ENCODE measurements at places on chromosomes 2 and 18.

DNA sequence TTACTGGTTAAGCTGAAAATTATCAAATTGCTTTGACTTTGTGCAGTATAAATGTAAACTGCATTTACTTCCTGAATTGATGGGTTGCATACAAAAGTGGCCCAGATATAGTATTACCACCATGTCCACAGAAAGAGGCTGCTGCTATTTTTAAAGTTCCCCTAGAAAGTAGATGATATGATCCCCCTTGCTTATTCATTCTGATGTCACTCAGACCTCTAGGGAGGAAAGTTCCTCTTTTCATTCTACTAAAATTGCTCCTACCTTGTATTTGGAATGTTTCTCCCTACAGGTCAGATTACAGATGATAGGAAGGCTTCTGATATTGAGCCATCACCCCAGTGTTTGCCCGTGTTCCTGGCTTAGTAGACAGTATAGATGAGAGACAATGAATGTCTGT lies 247.6 kb upstream of the TNP1 start:
- no peak for DNase-seq

GRCh38 chr2:23456881-23457760 lies 72.1 kb downstream of the KLHL29 start:
- DNase-seq, result no peak

DNA sequence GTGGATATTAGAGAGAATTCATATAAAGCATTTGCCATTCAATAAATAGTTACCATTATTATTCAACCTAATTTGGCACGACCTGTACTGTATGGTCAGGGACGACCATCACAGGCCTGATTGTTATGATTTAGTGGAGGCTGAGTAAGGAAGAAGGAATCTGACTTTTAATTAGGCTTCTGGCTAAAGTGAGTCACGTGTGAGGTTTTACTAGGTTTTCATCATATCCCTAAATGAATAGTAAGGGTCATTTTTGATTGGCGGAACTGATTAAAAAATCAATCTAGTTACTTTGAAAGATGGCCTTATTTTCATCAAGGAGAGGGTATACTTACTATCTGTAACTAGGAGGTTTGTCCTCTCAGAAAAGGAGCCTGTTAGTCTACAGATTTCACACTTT lies 143.4 kb downstream of the ADCYAP1 start:
- DNase-seq, result no peak

GRCh38 chr2:162731917-162732804 lies 106.4 kb downstream of the KCNH7 start:
- DNase-seq, result no peak

DNA sequence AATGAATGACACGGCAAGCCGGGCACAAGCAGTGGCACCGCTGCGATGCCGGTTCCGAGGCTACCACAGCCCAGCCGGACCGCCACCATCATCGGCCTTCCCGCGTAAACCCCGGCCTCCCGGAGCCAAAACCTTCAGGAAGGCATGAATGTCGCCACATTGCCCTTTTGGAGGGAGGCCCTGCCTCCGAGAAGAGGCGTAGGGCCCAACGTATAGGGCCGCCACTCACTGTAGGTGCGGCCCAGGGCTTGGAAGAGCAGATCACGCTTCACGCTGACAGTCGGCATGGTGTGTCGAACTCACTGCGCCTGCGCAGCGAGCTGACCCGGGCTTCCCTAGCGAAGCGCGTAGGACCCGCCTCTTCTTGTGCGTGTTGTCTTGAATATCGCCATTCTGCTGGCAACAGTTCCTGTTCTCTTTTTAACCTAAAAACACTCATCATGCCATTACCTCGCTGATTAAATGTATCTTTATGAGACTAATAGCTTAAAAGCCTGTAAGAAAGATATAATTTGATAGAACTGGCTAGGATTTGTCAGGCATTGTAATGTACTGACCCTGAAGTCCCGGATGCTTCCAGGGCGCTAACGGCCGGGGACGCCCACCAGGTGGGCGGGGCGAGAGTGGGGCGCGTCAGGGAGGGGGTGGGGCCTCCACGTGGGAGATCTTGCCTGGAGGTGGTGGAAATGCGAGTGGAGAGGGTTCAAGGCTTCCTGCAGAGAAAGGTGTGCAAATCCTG lies at the start of gene FARSB:
Gene FARSB (minus strand): TSS at position 306 of the 739 bp plus-strand sequence. CDS start 19 bp downstream, at position 287.
- peak; percentile 91 for DNase-seq

GRCh38 chr2:184875911-184876310 lies 277.6 kb downstream of the ZNF804A start:
- no peak for DNase-seq

DNA sequence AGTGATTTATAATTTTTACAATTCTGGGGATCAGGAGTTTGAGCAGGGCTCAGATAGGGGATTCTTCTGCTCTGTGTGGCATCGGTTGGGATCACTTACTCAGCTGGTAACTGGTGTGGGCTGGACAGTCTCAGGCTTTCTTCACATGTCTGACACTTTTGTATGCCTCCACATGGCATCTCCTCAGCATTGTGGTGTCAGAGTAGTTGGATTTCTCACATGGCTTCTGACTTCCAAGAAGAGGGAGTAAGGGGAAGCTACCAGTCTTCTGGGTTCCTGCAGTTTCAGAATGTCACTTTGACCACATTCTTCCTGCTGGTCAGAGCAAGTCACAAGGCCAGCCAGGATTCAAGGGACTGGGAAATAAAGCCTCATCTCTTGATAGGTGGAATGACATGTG lies 55.6 kb downstream of the NCOA1 start:
- no peak for DNase-seq

- DNase-seq, result peak; percentile 44
Observed at GRCh38 chr2:96267159-96267971, 1.3 kb downstream of the CIAO1 start.

DNA sequence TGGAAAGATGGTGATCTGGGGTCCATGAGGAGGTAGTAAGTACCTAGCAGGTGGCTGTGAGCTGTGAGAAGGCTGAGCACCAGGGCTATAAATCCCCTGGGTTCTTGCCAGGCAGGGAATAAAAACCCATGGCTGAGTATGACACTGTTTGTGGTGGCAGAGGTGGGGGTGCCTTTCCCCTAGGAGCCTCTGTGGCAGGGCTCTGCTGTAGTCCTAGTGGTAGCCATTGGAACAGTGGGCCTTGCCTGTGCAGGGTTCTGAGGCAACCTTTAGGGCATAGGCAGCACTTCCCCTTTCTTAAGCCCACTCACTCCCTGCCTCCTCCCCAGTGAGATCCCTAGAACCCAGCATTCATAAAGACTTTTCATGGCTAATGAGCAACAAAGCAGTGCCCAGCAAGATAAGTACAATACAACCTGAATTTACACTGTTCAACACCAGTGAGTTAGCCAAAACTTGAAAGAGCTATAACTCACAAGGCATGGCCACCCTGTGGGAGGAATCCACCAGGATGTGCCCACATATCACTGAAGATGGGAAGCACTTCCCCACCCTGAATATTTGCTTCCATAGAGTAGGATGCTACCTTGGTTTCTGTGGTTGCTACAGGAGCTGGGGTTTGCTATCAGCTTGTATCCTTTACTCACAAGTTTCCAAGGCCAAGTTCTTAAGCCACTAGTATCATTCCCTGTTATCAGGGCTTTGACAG lies 100.9 kb upstream of the NEUROD1 start:
- DNase-seq, result no peak

- no peak for DNase-seq
Observed at GRCh38 chr2:198232281-198232680, 427.9 kb downstream of the PLCL1 start.

DNA sequence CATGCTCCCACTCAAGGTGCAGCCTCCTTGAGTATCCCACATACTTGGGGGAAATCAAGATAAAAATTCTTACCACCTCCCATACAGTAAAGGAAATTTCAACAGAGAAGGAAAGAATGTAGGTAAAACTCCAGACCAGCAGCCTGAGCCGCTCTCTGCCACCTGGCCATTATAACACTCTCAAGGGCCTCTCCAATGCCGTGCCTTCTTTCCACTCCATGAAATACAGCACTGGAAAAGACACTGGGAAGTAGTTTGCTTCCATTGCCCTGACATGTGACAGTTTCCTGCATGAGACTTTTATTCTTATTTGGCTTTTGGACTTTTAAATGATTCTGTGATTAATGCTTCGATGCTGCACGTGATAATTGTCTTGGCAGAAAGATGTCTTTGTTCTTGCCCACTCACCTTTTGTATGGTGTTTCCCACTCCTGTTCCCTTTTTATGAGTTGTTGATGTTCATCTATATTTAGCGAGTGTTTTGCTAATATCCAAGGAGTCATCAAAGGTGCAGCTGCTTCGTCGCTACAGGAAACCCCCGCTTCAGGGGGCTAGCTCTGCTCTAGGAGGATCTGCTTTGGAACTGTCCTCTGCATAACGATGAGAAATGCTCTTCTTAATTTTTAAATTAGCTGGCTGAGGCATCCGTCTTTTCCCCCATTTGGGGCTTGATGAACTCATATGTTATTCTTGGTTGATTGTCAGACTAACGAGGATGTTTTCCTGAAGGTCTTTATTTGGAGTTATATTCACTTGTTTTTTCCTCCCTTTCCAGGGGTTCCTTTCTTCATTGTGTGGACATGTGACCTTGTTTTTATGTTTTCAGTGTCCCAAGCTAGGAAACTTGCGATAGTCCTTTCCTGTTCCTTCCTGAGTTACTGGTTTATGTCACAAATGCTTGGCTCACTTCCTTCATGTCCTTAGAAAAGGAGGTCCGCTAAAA lies 179.4 kb downstream of the TXNL1 start:
- DNase-seq, result no peak

GRCh38 chr2:28234807-28235206 lies 157.9 kb upstream of the FOSL2 start:
- DNase-seq, result no peak

GRCh38 chr2:174632841-174633622 lies 35.4 kb upstream of the WIPF1 start:
- no peak for DNase-seq

- no peak for DNase-seq
Observed at GRCh38 chr18:4455113-4455811, at the start of gene DLGAP1. DLGAP1 (minus strand) TSS chr18:4455307.

GRCh38 chr2:219969508-219969907 lies 342.1 kb downstream of the SLC4A3 start:
- no peak for DNase-seq

DNA sequence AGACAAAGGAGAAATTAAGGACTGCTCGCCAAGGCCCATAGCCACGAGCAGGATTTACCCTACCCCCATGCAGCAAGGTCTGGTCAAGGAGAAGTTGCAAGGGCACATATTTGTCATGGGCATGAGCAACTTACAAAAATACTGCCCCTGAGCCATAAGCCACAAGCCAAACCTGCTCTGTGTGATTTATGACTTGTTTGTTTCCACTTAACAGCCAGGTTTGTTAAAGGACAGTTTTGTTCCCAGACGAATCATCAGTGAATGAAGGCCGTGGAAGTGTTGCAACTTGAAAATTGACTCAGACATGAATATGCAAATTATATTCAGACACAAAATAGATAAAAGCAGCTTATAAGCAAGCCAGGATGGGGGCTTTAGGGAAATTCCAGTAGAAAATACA lies 31.3 kb upstream of the EVA1A start:
- no peak for DNase-seq

DNA sequence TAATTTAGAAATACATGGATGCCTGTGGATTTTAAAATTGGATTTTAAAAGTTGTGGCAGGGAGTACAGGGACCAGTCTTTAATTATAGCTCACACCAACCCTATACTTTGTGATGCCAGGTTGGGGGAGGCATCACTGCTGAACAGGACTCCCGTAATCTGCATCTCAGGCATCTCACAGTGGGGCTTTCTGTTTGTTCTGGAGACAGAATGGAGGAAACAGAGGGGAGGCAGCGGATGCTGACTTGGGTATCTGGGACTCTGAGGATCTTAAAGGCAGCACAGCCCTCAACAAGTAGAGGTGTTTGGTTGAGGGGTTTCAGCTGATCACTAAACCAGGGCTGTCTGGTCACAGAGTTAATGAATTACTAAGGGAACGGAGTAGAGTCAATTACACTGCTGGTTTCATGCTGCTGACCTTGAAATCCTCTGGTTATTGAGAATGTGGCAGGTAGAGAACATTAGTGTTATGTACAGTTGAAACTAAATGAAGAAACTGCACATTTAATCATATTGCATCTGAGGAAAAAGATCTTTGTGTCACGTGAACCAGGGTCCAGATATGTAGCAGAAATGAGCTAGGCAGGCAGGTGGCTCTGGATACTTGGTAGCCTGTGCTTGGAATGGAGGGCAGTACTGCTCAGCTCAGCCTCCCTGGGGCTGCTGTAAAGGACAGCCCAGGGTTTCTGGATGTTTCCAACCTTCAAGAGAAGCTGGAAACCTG lies 40.3 kb downstream of the FHOD3 start:
- no peak for DNase-seq

- no peak for DNase-seq
Observed at GRCh38 chr2:147086715-147087114, 758.1 kb upstream of the ACVR2A start.

DNA sequence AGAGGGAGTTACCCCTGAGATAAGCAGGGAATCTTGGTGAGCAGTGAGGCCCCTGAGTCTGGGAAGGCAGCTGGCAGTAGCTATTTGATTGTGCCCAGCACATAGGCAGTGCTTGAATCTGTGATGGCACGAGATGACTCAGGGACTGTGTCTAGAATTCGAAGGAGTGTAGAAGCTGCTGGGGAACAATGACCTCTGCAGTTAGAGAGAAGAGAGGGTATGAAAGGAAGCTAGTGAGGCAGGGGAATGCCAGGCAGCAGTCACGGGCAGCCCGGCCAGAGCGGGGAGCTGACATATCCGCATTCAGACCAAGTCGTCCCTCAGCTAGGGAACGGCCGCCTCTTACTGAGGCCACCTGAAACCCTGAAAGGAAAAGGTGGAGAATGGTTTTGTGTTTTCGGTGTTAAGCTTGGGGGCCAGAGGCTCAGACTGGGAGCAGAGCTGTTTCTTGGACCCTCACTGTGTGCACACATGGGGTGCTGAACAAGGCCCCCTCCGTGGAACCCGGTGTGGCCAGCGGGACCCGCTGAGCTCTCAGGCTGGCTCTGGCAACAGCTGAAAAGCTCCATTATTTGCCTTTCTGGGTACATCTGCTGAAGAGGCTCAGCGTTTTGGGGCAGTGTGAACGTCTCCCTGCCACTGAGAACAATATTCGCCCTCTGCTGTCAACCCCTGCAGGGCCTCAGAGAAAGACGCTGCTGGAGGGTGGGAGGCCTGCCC lies 32.9 kb downstream of the ARHGEF4 start:
- DNase-seq, result no peak

DNA sequence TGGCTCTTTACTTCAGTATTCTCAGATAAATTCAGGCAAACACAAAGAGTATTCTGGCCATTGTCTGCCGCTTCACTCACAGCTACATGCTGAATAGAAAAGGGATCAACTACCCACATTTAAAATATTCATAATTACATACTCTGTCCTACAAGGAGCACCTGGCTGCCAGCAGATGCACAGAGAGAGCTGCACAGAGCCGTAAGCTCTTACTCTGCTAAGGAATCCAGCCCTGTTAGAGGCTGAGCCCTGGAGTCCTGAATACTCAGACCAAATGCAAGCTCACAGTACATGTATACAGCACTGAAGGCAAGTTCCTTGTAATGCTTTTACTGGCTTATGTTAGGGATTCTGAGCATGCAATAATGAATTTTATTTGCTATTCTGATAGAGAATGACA lies 80.3 kb downstream of the FTCDNL1 start:
- DNase-seq, result no peak

GRCh38 chr2:74327627-74328026 lies 15.6 kb downstream of the SLC4A5 start:
- no peak for DNase-seq

- DNase-seq, result no peak
Observed at GRCh38 chr18:54964741-54965140, 5.5 kb upstream of the CCDC68 start.

Measured in stimulated activated CD4-positive, alpha-beta T cell treated with anti-CD3 and anti-CD28 coated beads, Interleukin-4, amount 100 ng/mL, for 4 hours (primary cell).